Stimulated activated CD8-positive, alpha-beta memory T cell treated with anti-CD3 and anti-CD28 coated beads, Interleukin-4, amount 100 ng/mL, for 4 hours (primary cell): ENCODE measurements at places on chromosomes 6 and 20.

DNA sequence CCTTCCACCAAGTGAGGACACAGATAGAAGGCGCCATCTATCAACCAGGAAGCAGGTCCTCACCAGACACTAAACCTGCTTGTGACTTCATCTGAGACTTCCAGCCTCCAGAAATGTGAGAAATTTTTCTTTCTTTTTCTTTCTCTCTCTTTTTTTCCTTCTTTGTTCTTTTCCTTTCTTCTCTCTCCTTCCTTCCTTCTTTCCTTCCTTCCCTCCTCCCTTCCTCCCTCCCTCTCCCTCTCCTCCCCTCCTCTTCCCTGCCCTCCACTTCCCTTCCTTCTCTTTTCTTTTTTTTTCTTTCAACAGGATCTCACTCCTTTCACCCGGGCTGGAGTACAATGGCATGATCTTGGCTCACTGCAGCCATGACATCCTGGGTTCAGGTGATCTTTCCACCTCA, 37.4 kb upstream of the MCUR1 start:
- DNase-seq, result no peak

GRCh38 chr6:42898891-42899361, 16.9 kb upstream of the PTCRA start:
- DNase-seq, result peak; percentile 21

GRCh38 chr6:41367700-41368099, 32.3 kb downstream of the NCR2 start:
- no peak for DNase-seq

GRCh38 chr6:14824484-14825275, 421.2 kb upstream of the JARID2 start:
- no peak for DNase-seq

DNA sequence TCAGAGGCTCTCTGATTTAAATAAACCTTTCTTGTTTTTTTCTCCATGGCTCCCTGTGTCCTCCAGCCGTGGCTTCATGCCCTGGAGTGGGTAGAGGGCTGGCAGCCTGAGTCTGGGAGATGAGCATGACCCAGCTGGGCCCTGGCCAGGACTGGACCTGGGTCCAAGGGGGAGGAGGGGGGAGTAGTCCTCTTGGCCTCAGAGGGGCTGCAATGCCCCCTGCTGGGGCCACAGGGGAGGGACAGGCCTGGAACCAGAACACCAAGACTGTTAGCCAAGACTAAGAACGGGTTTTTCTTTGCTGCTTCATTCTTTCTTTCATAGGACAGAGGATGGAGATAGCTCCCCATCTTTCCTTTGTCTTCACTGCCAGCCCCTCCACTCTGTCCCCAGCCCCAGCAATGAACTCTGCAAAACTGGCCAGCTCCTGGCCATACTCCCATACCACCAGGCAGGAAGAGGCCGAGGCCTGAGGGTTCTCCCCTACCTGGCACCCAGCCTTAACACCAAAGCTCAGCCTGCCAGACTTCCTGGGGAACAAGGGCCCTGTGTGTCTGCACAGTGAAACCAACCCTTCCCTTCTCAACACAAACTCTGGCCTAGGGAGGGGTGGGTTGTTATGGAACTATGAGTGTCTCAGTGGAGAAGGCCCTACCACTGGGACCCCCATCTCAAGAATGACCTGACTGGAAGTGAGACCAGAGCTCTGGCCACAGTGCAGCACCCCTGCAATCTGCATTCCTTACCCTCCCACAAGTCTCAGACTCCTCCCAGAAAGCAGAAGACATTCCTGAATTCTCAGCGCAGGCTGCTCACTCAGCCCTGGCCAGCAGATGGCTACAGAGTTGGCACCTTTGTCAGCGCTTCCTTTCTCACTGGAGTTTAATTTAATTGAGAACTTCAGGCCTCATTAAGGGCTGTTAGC, 11.0 kb downstream of the SLC29A1 start:
- DNase-seq, result no peak
